ENCODE measurements at places on chromosomes 13 and 19.

DNA sequence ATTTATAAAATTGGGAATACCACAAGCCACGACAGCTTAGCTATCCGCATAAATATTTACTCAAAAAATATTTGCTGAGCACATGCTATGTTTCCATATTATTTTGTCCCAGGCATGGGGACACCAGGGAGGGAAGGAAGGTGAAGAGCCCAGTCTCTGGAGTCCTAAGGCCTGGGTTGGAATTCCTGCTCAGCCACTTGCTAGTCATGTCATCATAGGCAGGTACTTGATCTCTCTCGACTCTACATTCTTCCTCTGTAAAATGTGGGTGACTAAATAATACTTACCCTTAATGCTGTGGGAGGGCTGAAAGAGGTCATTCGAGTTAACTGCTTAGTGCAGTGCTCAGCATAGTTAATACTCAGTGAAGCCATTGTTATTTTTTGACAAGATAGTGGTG, 4.3 kb upstream of the RNASEH2B start:
- no peak for DNase-seq

- DNase-seq: peak; percentile 75
These were observed 306.4 kb downstream of the KLF5 start for GRCh38 chr13:73365252-73365651.

- DNase-seq: no peak
These were observed 284.3 kb upstream of the MAB21L1 start for GRCh38 chr13:35760735-35761281.

- DNase-seq: no peak
These were observed 40.1 kb downstream of the FAM216B start for GRCh38 chr13:42821437-42821836.

GRCh38 chr13:77213644-77214043, 113.2 kb downstream of the MYCBP2 start:
- DNase-seq: no peak

All from Caki2 (cell line).